Stimulated activated CD4-positive, alpha-beta T cell treated with anti-CD3 and anti-CD28 coated beads, Interleukin-12 subunit alpha, Interleukin-12 subunit beta, amount 100 ng/mL, for 48 hours (primary cell): ENCODE measurements at places on chromosomes 7 and 10.

DNA sequence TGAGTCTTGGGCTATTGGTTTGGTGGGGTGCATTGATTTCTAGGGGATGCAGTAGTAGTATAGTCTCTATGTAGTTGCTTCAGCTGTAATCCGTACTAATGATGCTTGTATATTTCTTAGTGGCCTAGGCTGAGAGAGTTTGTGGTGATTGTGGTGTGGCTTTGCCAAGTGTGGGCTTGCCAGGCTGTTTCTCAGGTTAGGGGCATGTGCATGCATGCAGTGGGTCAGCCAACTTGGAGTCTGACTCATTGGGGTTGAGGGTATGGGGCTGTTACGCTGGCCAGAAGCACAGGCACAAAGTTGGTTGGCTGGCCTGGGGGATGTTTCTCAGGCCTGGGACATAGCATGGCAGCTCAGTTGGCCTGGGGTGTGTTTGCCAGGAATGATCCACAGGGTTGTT is 25.7 kb upstream of the PLA2G12B start:
- DNase-seq, result no peak

GRCh38 chr7:2647594-2648172 is 15.9 kb downstream of the TTYH3 start:
- no peak for DNase-seq

DNA sequence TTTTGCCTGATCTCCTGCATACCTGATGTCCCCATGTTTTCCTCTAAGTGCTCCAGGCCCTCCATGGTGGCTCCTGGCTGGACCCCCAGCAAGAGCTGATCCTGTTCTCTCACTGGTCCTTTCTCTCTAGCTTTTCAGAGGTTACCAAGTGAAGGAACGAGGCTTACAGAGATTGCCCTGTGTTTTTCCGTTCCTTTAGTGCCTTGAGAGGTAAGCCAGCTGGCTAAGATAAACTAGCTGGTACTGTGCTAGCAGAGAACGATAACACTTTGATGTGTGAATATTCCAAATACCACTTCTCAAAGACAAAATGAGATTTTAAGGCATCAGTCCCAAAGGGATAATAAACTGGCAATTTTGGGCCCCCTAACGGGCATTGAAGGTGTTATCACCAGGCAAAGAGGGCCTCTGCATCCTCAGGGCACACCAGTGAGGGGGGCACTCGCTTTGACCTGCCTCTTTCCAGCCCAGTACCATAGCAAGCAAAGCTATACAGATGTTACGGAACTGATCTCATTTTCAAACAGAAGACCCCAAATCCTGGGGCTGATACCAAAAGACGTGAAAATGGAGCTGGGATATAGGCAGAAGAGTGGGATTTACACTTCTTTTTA is 8.4 kb upstream of the CCNY start:
- DNase-seq, result no peak

DNA sequence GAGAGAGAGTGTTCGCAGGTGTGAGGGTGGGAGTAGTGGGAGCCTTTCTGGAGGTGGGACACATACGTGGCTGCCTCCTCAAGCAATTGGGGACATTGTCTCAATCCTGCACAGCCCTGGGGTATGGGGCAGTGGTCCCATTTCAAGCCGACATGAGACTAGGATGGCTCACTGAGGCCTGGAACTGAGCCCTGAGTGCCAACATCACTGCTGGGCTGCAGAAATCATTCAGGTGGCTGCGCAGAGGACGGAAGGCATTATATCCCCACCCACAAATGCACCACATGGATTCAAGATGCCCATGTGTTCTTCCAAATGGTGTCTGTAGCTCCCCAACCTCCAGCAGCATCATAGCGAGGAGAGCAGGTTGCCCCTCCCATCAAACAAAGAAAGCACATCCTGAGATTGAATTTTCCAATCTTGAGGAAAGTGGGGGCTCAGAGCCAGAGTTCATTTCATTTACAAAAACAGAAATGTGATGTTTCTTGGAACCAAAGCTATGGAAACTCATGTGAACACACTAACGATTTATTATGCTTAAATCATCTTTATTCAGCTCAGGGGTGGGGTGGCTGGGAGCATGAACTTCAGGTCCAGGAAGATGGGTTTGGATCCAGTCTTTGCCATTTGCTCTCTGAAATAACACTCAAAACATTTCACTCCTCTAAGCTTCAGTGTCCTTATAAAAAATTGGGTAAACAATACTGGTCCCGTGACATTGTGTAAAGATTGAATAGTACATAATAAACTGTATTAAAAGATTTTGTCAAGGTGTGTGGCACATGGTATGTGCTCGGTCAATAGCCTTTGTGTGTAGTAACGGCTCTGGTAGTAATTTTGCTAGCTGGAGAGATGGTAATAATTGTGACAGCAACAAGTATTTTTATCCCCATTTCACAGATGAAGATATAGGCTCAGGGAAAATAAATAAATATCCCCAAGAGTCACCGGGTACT is 4.6 kb downstream of the SFTPA2 start:
- no peak for DNase-seq

- DNase-seq, result no peak
Measured at GRCh38 chr10:23055424-23056185, 39.8 kb upstream of the MSRB2 start.

- no peak for DNase-seq
Measured at GRCh38 chr10:113080925-113081229, 130.8 kb downstream of the TCF7L2 start.

GRCh38 chr7:25831062-25831691 is 320.8 kb upstream of the NFE2L3 start:
- no peak for DNase-seq

GRCh38 chr7:4700577-4701235 is 18.6 kb downstream of the FOXK1 start:
- no peak for DNase-seq

DNA sequence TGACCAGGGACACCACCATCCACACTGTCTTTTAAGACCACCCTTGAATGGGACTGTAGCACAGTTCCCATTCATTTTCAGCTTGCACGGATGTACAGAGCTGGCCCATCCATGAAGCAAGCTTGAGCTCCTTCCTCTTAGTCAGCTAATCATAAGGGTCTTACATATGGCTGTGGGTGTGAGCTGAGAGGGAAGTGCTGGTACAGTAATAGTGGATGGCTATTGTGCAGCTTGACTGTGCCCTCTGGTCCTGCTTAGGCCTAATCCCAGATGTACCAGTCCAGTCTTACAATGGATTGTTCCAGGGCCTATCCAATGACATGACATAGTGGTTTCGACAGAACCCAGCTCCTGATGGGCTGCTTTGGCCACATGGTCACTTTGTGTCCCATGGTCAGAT is 96.9 kb upstream of the ZNF438 start:
- no peak for DNase-seq
